NCI-H1092 (cell line): ENCODE measurements at places on chromosomes 16 and 17.

- DNase-seq: no peak
These were observed 7.5 kb downstream of the SLC13A2 start for GRCh38 chr17:28480799-28481571.

GRCh38 chr17:13931800-13932460 is 137.4 kb upstream of the COX10 start:
- no peak for DNase-seq

GRCh38 chr16:50683689-50684374 is 2.7 kb upstream of the SNX20 start:
- DNase-seq: no peak

DNA sequence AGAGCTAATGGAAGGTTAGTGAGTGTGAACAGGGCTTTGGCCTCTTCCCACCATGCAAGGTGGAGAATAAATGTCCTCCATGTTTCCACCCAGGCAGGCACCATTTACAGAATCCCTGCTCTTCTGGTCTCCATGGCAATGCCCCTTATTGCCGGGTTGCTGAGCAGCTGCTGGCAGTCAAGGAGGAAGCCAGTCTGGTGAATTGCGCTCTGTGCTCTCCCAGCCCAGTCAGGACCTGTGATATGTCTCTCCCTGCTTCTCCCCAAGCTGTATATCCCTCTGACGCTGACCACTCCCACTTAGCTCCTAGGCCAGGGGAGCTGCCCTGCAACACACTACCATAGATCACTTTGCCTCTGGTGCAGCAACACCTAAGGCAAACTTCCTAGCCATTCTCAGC is 402.1 kb upstream of the ERCC4 start:
- peak; percentile 58 for DNase-seq

DNA sequence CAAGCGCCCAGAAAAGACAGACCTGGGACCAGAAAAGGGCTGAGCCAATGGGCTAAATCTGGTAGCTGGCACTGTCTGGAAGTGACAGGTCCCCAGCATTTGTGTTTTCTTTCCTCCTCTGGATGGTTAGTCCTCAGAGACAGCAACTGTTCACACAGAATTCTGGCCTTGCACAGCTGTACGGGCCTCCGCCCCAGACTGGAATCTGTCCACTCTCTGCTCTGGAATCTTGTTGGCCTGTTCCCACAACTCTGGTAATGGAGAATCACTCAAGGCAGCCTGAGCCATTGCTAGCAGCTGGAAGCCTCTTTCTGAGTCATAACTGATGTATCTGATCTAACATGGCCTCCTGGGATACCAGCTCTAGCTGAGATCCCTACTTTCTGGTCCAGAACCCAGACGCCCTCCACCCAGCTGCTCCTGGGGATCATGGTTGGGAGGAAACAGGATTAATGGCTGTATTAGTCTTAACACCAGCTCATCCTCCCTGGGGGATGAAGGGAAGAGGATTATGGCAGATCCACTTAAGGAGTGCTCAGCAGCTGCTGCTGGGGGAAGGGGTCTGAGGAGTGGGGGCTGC is 9.1 kb downstream of the ZNF668 start:
- DNase-seq: no peak

- DNase-seq: no peak
These were observed 11.2 kb upstream of the PLEKHG4 start for GRCh38 chr16:67268136-67268579.

GRCh38 chr17:10754109-10754508 is 24.3 kb upstream of the TMEM220 start:
- no peak for DNase-seq
